AG04450 (cell line): ENCODE measurements at places on chromosomes 2 and 18. TPM values are rescaled to one million over a fixed set of nuclear protein-coding genes. Genes with fewer than 3 reads are reported as not detected.

DNA sequence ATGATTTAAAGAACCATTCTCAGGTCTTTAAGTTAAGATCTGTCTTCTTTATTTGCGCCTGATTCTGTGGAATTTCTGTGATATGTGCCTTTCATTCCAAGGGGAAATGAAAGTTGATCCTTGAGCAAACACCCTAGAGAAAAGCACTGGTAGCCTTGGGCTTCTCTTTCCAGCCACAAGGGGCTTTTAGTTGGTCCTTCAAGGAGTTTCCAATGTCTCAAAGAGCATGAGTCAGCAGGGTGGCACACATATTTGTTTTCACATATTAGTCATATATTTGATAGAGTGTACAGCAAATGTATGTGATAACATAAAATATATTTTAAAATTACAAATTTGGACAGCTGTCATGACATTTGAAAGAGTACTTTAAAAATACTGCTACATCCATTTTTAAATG, 339.5 kb downstream of the TXNL1 start:
- no peak for DNase-seq

GRCh38 chr18:44672506-44672905, 8.2 kb upstream of the SETBP1 start:
- DNase-seq, result no peak

DNA sequence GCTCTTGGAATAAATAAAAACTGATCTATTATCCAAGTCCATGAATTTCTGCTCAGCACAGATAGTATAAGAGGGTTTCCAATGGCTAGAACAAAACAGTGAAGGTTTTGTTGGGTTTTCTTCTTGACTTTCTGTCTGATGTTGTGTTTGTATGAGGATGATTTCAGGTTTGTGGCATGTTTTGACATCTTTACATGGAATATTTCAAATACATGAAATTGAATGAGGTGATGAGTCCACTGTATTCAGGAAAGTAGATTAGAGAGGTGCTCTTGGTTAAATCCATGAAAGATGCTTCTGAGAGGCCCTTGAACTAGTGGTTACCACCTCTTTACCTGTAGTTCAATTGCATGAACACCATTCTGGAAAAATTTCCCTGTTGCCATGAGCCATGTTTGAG, 84.3 kb downstream of the RAPGEF4 start:
- DNase-seq, result no peak

- peak; percentile 37 for DNase-seq
These were observed 74.3 kb upstream of the MMADHC start for GRCh38 chr2:149661844-149662243.

DNA sequence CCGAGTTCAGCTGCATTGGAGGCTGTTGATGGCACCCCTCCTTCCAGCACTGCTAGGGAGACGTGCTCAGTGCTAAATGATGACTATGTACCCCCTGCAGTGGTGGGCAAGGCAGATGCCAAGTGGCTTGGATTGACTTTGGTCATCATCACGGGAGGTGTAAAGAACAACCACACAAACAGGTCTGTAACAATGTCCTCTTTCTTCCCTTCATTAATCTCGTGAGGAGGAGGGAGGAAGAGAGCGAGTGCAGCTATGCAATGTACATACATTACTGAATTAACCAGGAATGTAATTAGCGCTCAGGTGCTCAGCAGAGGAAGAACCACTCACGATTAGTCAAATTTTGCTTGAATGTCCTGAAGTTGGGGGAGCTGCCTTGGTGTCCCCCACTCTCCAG, 173.9 kb upstream of the SKOR2 start:
- no peak for DNase-seq

- no peak for DNase-seq
These were observed 142.3 kb downstream of the PIGN start for GRCh38 chr18:62044490-62045000.

Gene SULT1C2
- polyA plus RNA-seq, result 0.04 and 0.11 TPM in 2 replicates

Gene HAAO
- 3.1 and 4.2 TPM in 2 replicates for polyA plus RNA-seq
